Activated naive CD4-positive, alpha-beta T cell (primary cell): ENCODE measurements at places on chromosomes 2 and 18.

GRCh38 chr2:66431846-66432587 lies 2.9 kb upstream of the MEIS1 start:
- no peak for DNase-seq

DNA sequence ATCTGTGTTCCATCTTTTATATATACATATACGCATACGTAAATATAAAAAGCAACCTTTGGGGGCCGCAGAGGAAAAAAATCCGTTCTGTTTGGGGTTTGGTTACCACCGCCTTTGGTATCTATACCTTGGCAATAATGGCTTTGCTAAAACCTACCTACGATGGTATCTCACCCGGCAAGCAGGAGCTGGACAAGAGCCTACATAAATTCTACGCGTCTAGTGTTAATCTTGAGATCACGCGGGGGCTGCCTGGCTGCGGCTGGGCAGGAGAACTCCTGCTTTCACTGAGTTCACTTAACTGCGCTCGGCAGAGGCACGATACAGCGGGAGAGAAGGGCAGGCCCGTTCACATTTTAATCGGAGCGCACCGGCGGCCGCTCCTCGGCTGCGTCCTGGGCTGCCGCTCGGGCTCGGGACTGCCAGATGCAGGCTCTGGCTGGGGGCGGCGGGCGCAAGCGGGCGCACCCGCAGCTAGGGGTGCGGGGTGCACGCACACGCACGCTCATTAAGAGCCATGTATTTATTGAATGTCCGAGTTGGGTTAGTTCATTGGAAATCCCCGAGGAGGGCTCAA lies 1.7 kb upstream of the POU3F3 start:
- no peak for DNase-seq

GRCh38 chr2:64434039-64434657 lies 19.8 kb upstream of the LGALSL start:
- DNase-seq = no peak

GRCh38 chr18:36411745-36412168 lies 114.2 kb downstream of the FHOD3 start:
- DNase-seq = no peak

- no peak for DNase-seq
These were observed 83.2 kb upstream of the GALNT5 start for GRCh38 chr2:157174321-157174720.

DNA sequence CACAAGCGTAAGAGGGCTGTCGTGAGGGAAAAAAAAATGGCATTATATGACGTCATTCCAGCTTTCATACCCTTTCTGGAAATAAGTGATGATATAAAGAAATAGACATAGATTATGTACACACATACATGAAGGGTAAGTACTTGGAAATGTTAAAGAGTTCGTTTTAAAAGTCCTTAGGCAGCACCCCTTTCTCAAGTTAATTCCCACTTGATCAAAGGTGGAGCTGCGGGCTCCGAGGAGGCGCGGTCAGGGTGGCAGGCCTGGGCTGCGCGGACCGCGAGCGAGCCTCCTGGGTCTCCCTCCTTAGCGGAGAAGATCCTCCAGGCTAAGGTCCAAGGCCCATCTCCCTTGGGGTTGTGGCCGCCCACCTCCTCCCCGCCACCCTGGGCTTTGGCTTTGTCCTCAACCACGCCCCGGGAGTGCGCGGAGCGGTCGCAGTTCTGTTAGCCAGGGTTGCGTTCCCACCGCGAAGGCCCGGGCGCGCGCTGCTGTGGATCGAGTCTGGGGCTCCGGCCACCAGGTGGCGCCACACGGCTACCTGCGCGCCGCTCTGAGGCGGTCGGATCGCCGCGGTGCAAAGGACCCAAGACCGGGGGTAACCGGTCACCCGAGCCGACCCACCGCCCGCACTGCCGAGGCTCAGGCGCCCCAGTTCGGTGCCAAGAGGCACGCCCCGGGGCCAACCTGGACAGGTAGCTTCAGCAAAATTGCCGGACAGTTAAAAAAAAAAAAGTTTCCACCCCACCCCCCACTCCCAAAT lies 66.8 kb downstream of the HNRNPLL start:
- DNase-seq = peak; percentile 69

DNA sequence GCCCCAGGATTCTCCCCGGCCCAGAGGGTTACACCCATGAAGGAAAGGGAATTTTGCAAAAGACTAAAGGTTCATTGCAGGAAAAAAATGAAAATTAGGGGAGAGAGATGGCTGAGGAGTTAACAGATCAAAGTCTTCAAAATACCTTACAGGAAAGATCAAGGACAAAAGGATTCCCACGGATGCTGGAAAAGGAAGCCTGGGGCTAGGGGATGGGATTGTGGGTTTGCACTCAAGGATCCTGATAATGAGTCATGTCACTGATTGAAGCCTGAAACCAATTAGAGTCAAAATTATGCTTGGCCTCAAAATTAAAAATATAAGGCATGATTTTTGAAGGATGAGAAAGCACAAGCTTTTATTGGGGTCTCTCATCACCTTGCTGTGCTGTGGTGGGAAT lies 32.6 kb upstream of the COPS8 start:
- no peak for DNase-seq

- no peak for DNase-seq
These were observed 22.6 kb downstream of the MTX2 start for GRCh38 chr2:176291809-176292283.
